ENCODE measurements at places on chromosomes 7 and 10.

- no peak for DNase-seq
Observed at GRCh38 chr10:73576890-73577591, 14.1 kb downstream of the USP54 start.

- no peak for DNase-seq
Observed at GRCh38 chr10:114933588-114933987, 4.4 kb upstream of the TRUB1 start.

DNA sequence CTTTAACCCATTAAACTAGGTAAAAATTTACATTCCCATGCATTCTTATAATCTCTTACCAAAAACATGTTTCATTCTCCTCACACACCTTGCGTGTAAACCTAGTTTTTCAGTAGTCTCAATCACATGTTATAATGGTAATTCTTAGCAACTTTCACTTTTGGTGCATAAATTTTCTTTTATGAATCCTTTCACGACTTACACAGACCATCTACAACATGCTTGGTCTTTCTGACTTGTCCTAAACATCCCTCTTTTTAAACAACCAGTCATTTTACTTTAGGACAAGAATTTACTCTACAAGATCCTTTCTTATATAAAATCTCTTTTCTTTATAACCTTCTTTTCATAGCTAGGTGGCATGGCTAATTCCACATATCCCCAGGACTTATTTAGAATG is 25.8 kb downstream of the FBXL13 start:
- no peak for DNase-seq

DNA sequence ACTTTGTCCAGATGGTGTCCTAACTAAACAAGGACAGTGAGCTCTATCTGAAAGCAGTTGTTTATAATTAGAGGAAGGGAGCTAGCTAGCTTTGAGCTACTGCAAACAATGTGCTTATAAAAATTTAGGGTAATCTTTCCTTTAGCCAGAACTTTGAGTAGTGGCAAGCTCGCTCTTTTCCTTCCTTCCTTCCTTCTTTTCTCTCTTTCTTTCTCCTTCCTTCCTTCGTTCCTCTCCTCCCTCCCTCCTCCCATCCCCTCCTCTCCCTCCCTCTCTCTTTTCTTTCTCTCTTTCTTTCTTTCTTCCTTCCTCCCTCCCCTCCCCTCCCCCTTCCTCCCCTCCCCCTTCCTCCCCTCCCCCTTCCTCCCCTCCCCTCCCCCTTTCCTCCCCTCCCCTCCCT is 520.1 kb downstream of the INHBA start:
- DNase-seq = no peak

DNA sequence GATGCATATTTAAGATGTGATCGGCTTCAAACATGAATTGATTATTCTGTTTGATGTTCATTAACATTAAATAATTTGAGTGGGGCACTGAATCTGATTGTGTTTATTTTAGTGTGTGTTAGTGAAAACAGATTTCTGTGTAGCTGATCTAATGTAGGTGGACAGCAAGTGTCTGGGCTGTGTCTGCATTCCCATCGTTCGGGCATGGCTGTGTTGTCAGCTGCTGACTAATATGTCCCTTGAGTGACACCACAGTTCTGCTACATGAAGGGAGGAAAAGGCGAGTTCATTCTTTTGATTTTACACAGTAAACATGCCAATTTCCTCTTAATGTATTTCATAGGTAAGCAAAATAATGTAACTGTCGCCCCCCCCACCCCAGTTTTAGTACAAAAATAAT is 203.0 kb downstream of the CNTNAP2 start:
- DNase-seq = no peak

DNA sequence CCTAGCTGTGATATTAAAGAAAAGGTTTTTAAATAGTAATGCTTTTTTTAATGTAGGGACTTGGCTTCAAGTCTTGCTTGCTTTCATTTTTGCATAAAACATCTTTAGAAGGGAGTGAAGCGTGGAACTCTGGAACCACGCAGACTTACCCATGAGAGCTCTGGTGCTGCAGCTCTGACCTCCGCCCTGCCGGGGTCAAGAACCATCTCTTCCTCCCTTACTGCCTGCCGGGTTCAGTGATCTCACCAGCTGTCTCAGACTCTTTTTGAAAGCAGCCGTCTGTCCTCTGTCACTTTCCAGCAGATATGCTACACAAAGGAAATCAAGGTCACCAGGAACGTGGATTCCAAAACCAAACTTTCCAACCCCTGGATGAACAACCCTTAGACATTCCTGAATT is 353.8 kb downstream of the GPR37 start:
- DNase-seq = no peak

- no peak for DNase-seq
Observed at GRCh38 chr7:107643407-107643806, 17.2 kb upstream of the SLC26A4 start.

DNA sequence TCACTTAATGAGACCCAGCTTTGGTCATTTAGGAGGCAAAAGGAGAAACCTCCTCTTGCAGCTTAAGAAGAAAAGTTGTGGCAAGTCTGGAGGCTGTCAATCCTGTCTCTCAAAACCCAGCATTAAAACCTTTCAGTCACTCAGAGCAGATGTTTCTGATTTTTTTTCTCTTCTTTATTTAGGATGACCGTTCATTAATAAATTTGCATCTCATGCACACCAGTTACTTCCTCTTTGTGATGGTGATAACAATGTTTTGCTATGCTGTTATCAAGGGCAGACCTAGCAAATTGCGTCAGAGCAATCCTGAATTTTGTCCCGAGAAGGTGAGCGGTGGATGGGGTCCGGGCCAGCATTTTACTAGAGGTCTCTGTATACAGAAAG is 32.0 kb downstream of the TMEM248 start:
- no peak for DNase-seq

- DNase-seq = no peak
Observed at GRCh38 chr7:48681006-48681405, 243.3 kb upstream of the CDC14C start.

DNA sequence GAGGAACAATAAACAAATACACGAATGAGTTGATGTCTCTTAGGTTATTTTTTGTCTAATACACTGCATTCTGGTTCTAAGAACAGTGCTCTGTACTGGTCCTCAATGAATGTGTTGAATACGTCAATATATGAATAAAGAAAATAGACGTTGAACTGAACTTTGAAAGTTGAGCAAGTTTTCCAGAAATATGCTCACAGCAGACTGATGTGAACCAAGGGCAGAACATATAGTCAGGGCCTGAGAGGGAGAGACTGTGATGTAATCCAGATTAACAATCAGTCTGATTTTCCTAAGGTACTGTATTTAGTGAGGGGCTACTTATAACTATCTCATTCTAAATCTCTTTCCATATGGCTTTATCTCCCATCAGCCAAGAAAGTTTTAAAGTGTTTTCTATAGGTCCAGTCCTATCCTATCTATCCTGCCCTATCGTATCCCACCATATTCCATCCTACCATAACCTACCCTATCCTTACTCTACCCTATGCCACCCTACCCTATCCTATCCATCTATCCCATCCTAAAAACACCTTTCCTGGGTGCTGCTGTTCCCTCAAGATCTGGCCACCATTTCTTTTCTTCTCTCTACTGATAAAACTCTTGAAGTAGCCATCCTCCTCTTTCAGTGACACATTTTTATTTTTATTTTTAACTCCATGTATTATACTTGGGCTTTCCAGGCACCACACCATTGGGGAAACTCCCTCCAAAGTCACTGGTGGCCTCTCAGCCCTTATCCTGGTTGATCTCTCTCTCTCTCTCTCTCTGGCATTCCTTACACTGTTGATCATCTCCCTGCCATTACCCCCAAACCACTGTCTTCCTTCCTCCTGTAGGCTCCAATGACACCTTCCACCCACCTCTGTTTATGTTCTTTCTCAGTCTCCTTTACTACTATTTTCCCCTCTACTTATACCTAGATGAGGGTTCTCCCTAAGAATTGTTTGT is 212.3 kb upstream of the SLC26A5 start:
- no peak for DNase-seq

DNA sequence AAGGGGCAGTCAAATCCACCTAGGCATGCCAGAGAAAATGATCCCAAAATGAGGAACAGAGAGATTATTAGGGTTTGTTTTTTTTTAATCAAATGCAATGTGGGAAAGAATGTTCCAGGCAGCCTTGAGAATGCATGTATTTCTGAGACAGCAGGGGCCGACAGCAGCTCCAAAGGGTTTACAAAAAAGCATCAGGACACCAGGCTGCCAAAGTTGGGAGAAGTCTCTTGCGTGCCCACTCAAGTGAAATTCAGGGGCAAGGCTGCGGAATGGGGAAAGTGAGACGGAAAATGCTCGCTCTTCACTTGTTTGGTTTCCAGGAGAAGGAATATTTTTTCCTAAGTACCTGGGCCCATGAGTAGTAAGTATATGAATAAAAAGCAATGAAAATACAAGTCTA is 101.2 kb downstream of the USP6NL start:
- no peak for DNase-seq

DNA sequence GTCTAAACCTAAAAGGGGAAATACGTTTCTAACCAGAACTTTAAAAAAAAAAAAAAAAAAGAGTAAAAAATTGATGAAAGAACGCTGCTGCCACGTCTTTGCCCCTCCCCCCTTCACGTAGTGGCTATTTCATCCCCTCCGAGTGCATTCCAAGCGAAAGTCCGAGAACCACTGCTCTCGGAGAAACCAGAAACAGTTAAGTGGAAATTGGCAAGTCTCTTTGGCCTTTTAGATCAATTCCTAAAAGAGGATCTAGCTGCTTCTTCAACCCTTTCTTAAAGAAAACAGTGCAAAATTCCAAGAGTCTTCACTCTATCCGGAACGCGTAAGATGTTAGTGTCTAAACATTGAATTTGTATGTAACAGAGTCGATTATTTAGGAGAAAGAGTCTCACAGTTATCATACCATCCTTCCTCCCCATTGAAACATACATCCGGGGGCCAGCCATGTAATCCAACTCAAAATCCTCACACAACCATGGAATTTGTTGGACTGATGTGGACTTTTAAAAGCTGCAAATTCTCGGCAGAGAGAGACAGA is 1.1 kb downstream of the P4HA1 start:
- DNase-seq = no peak

DNA sequence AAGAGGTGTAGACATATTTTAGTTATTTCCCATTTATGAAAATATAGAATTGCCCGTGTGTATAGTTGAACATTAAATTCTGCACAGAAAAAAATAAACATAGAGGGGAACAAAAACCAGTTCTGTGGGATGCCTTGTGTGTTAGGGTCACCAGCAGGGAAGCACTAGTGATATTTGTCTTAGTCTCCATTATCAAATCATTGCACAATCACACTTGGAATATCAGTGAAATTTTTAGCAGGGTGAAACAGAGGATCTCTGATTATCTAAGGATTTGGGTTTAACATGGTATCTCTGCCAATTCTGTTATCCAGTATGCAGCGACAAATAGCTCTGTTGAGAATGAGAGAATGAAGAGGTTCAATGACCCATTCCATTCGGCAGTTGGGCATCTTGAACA is 496.0 kb upstream of the POM121L12 start:
- DNase-seq = no peak

DNA sequence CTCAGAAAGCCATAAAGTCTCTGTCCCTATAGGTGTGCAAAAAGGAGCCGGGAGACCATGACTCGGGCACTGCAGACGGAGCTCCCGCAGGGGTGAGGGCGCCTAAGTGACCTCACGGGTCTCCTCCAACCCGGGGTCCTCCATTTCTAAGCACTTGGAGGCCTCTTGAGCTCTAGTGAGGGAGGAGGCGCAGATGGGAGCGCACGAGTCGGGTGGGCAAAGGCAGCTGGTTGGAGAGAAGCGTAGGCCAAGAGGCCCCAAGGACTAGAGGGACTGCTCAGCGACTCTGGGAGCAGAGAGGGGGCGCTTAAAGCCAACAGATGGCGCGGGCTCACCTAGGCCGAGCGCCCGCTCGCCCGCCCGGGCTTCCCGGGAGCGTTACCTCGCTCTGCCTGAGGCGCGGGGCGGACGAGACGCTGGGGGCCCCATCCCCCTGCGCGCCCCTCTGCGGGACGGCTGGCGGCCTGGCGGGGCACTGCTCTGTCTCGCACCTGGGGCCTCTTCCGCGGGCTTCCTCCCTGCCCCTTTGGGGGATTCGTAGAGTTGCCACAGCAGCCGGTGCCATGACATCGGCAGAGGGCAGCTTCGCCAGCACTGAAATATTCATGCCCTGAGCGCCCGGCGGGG is 523 bp upstream of the CDH23 start:
- no peak for DNase-seq

DNA sequence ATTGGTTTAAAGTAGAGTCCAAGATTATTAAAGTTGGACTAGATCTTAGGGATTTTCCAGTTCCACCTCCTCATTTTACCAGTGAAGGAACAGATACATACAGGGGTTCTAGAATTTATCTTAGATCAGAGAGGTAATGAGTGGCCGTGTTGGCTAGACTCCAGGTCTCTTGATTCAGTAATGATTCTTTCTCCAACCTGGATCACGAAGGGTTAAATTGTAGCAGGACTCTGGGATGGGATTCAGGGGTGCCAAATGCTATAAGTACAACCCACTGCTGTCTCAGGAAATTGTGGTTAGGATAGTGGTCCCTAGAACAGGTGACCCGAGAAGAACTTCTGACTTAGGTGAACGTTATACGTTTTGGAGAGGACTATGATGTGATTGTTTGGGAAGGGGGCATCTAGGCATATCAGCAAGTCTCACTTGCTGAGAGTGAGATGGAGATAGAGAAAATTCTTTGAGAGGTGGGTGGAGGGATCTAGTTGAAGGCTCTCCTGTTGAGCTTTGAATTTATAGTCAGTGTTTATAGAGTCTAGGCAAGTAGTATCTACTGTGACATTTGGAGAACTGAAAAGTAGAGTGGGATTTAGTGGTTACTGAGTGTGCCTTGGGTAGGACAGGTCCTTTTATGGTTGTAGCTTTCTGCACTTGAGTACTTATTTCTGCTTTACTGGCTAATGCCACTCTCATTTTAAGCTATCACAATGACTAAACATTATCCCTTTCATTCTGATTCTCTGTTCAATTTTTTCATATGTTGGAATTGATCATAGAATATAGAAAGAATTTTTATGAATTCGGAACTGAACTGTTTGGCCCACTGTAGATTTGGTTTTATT is 58.3 kb downstream of the ST7 start:
- no peak for DNase-seq

DNA sequence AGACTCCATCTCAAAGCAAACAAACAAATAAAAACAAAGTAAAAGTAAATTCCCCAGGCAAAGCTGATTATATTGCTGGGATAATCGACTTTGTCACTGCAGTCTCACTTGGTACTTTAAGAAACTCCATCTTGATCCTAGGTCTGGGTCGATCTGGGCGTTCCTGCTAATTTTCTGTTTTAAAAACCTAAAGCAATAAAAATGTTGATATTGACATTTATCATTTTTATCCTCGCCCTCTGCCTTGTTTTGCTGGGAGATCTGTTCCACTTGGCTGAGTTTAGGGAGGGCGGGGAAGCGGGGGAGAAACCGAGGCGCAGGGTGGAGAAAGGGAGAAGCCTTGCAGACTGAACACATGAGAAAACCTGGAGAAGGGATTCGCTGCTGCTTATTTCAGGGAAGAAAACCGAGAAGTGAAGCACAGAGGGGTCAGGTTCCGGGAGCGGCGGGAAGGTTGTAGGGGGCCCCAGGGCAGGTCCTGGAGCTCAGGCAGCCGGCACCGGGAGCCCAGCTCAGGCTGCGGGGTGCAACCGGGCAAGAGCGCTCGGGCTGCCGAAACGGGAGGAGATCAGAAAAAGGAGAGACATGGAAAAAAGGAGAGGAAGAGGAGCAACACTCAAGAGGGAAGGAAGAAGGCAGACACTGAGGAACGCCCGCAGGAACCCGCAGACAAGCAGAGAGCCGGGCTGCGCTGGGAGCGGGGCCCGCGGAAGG is 27.3 kb upstream of the KMT2C start:
- no peak for DNase-seq
